ENCODE measurements at places on chromosomes 5 and 9. TPM values are rescaled to one million over a fixed set of nuclear protein-coding genes. Genes with fewer than 3 reads are reported as not detected.

Gene ACTBL2
- total RNA-seq, result not detected

Gene IL13
- not detected for total RNA-seq

Gene UBE2QL1
- 0.85 TPM for total RNA-seq

Gene FAM151B
- total RNA-seq, result 2.1 TPM

Gene PCDHB10
- 10.3 TPM for total RNA-seq

All from endothelial cell (in vitro differentiated cells).